ENCODE measurements at places on chromosomes 5 and 9. TPM values are rescaled to one million over a fixed set of nuclear protein-coding genes. Genes with fewer than 3 reads are reported as not detected.

PCDHGB6 gene
- total RNA-seq, result 15.1 TPM

RALGPS1 gene
- total RNA-seq, result 35.3 TPM

APC gene
- total RNA-seq, result 209 TPM

RANBP3L gene
- 2.0 TPM for total RNA-seq

Data from camera-type eye (tissue), 1 donor.